ENCODE measurements at places on chromosomes 3 and 15.

- DNase-seq, result no peak
These were observed 30.1 kb upstream of the MANF start for GRCh38 chr3:51354731-51355615.

- DNase-seq, result no peak
These were observed 9.8 kb downstream of the SH2D7 start for GRCh38 chr15:78102211-78102610.

DNA sequence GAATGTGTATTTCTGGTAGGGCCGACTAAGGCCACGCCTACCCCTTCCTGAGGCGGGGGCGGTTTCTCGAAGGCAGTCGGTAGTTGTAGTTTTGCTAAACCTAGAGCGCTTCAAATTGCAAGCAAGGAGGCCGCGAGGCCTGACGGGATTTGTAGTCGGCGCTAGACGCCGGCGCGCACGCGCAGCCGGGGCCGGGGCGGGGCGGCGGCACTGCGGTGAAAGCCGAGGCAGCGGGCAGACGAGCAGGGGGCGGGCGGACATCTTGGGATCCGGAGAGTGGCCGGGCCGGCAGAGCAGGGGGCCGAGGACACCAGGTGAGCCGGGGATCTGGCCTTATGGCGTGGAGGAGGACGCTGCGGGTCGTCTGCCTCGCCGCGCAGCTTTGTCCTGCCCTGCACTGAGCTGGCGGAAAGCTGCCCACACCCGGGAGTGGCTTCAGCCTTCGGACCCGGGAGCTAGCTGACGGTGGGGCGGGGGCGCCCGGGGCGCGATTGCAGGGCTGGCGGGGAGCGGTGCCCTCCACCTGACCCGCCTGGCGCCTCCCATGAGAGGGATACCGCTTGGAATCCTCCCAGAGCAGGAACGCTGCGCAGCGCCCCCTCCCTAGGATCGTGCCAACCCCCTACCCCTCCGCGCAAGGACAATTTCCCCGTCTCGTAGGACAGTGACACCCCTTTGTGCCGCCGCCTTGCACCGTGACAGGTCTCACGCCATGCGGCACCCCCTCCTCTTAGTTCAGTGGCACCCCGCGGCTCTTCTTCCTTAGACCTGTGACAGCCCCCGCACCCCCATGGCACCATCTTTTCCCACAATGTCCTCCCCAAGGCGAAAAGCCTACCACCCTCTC, at the start of gene AP2M1:
Gene AP2M1 (plus strand): TSS at position 210 of the 847 bp plus-strand sequence. CDS start 2,139 bp downstream, outside the sequence.
- peak; percentile 95 for DNase-seq

DNA sequence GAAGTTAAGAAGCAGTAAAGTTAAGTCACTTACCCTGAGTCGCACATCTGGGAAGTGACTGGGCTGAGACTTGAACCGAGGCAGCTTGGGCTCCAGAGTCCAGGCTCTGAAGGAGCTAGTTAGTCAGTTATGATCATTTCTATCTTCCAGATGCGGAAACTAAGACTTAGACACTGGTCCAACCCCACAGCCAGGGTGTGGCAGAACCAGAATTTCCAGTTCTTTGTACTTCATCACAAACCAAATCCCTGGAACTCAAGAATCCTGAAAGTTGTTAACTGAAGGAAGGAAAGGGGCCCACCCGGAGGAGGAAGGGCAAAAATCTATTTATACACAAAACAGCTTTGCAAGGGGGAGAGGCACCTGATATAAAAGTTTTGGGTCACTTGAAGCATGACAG, 389.9 kb downstream of the SHQ1 start:
- DNase-seq, result no peak

- DNase-seq, result peak; percentile 32
These were observed 19.9 kb upstream of the ABHD2 start for GRCh38 chr15:89068325-89068784.

DNA sequence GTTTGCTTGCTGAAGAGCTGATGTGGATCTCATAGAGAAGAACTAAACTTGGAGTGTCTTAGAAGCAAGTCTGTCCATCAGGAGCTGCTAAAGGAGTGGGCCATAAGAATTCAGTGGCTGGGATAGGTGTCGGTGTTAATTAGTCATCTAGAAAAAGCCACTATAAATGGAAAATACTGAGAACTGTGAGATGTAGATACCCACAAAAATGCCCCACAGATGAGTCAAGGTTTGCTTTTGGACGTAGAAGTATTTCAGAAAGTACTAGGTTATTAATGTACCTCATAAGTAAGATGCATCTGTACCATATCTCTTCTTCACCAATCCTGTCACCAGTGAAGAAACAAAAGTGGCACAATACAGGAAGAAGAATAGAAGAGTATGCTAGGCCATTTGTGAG, 530.9 kb upstream of the TGFBR2 start:
- no peak for DNase-seq

GRCh38 chr3:53111822-53112221, 18.4 kb downstream of the RFT1 start:
- no peak for DNase-seq

GRCh38 chr3:183540501-183541234, 14.8 kb downstream of the KLHL6 start:
- peak; percentile 9 for DNase-seq

DNA sequence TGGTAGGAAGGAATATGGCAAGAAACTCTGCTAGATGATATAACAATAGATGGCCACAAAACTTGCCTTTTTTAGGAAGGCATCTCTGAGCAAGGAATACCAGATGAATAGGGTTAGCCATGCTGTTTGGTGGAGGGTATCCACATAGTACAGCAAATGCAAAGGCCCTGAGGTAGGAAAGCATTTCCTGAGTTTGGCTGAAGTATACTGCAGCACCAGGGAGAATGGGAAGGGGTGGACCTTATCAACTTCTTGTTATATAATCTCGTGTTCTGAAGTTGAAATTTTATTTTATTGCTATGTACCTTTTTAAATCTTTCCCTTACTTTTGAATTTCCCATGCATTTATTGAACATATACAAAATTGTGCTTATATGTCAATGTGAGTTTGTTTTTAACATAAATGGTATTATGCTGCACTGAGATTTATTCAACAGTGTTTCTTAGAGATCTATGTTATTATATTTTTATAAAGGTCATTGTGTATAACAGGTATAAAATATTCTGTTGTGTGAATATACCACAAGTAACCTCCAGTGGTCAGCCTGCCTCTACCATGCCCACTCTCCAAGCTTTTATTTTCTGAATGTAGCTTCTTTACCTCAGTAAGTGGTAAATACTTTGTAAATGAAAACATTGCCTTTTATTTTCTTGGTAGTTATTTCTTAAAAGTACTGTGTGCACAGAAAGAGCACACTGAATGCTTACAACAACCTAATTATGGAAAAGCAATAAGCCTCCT, 2.8 kb upstream of the KAT2B start:
- DNase-seq, result no peak

DNA sequence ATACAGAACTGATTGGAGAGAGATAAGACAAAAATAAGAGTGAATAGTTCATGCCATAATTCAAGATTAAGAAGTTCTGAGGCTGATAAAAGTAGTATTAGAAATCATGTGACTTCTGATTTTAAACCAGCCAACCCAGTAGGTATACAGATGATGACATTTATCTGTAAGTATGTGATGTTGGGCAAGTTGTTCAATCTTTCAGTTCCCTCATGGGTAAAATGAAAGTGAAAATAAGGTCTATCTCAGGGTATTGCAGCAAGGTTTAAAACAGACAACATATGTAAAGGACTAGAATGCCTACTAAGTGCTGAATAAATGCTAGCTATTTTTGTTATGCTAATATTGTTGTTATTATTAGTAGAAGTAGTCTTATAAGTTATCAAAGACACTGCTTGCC, 1055.7 kb downstream of the NAALADL2 start:
- DNase-seq, result no peak

DNA sequence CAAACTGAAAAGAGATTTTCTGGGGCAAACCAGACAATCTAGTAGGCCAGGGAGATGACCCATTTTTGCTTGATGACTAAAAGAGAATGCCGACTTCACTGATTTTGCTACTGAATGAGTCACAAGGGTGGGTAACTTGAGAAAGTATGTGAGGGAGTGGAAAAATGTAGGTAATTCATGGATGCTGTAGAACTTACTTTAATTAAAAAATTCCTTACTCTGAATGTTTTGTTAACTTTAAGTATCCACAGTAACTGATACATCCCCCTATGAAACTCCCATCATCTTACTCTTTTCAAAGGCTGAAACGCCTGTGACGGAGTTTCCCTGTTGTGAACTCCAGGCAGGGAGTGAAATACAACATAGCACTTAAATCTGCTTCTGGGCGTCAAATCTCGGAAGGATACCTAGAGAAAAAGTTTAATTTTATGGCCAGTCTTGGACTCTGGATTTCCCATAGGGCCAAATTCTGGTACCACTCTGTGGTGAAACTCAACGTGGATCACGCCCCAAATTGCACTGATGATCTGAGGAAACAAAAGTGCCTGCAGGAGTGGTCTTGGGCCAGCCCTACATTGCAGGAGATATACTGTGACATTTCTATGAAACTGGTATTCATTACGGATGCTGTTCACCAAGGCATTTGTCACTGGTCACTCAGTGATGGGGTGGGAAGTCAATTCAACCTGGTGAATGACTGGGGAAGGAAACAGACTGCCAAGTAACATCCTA, 24.0 kb downstream of the GOLIM4 start:
- DNase-seq, result no peak

DNA sequence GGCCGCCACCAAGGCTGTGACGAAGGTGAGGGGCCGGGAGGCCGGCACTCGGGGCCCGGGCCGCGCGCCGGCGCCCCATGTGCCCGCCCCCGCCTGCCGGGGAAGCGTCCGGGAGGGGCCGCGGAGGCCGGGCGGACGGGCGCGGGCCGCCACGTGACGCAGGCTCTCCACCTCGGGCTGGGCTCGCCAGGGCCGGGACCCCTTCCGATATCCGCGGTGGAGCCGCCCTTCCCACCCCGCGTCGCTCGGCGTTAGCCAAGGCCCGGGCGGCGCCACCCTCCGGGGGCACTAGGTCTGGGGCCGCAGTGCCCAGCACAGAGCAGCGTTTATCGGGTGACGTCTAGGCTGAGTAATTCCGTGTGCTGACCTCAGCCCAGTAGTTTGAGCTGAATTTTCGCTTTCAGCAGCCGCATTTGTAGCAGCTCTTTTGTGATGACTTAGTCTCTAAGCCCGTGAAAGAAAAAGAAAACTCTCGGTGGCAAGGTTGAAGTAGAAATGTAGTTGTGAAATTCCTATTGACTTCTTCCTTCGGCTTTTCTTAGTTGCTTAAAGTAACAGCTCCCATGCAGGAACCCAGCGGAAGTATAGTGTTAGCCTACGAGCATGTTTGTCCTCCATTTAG, 885 bp downstream of the CDV3 start:
- DNase-seq, result no peak

GRCh38 chr15:66156310-66156975, 97.1 kb downstream of the MEGF11 start:
- DNase-seq, result no peak

GRCh38 chr3:71444028-71444860, 139.3 kb downstream of the FOXP1 start:
- peak; percentile 99 for DNase-seq

GRCh38 chr15:90790057-90790456, 72.9 kb downstream of the BLM start:
- no peak for DNase-seq

DNA sequence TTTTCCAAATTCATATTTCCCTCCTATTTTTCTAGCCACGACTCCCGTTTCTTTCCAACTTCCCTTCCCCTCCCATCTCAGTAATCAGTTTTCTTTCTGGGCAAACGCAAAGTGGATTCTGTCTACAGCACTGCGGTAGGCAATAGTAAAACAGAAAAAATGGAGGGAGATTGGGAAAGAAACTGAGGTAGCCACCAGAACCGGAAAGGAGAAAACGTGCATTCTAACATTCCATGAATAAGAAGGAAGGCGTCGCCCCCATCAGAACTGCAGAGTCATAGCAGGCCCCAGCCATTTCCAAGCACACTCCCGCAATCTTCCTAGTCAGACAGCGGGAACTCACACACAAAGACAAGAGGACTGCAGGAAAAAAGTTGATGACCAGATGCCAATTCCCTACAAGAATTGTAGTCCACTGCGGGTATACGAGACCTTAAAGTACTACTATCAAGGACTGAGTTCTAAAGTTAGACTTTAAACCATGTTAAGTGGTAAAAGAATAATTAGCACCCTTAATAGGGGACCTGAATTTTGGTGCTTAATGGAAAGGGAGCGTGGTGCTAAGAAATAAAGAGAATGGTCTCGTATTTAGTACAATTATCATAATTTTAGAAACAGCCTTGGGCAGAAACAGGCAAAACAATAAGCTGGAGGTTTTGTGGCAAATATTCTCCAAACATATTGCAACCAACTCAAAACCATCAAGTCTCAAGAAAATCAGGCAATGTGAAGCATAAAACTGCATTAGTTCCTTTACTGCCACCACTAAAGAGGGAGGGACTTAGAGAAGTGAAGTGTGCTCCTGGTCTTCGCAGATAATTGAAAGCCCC, 1.4 kb downstream of the PFN2 start:
- DNase-seq, result no peak
